Mesangial cell (primary cell): ENCODE measurements at places on chromosomes 5 and 9. TPM values are rescaled to one million over a fixed set of nuclear protein-coding genes. Genes with fewer than 3 reads are reported as not detected.

The CBY3 gene
- total RNA-seq = 0.81 TPM in 1 of 2 replicates, not detected in the other

The SAPCD2 gene
- 3.5 and 52.6 TPM in 2 replicates for total RNA-seq

The PCDHA1 gene
- total RNA-seq = under 0.01 and 0.16 TPM in 2 replicates

The CCL28 gene
- 2.3 and 4.2 TPM in 2 replicates for total RNA-seq

The NRARP gene
- 0.38 and 1.8 TPM in 2 replicates for total RNA-seq

The LCP2 gene
- total RNA-seq = not detected in 2 replicates

The SNAPC4 gene
- 9.0 and 10.8 TPM in 2 replicates for total RNA-seq

The CDHR2 gene
- total RNA-seq = not detected in 2 replicates

The NTNG2 gene
- under 0.01 and 1.1 TPM in 2 replicates for total RNA-seq

The PCDHA12 gene
- 0.25 TPM in 1 of 2 replicates, not detected in the other for total RNA-seq

The ECM2 gene
- total RNA-seq = 0.13 and 0.16 TPM in 2 replicates
